Left lung (tissue), 14 donors: ENCODE measurements at places on chromosomes 1 and 21. TPM values are rescaled to one million over a fixed set of nuclear protein-coding genes. Genes with fewer than 3 reads are reported as not detected.

The CALML6 gene
- 1.0 TPM for total RNA-seq

The CA6 gene
- not detected for total RNA-seq

The FHL3 gene
- 34.4 TPM for total RNA-seq

The CCDC24 gene
- total RNA-seq: 9.9 TPM

The PLEKHM2 gene
- total RNA-seq: 86.8 TPM

The HSPA6 gene
- 7.1 TPM for total RNA-seq

The MPL gene
- total RNA-seq: 0.24 TPM

The TRIM67 gene
- 0.06 TPM for total RNA-seq

The RXRG gene
- total RNA-seq: 1.8 TPM

The ZNF593OS gene
- not detected for total RNA-seq

The ZNF697 gene
- total RNA-seq: 8.1 TPM

The PODN gene
- total RNA-seq: 48.7 TPM

The CCDC185 gene
- total RNA-seq: not detected

The VANGL2 gene
- 2.7 TPM for total RNA-seq

The TOMM20 gene
- total RNA-seq: 71.6 TPM

The PRKCZ gene
- 100 TPM for total RNA-seq

The POU3F1 gene
- total RNA-seq: not detected

The SELP gene
- total RNA-seq: 22.0 TPM

The GPR161 gene
- 22.0 TPM for total RNA-seq

The LCE1C gene
- total RNA-seq: not detected

The GPR37L1 gene
- 0.05 TPM for total RNA-seq

The SNAPIN gene
- total RNA-seq: 34.5 TPM
